ENCODE measurements at places on chromosomes 11 and 22.

DNA sequence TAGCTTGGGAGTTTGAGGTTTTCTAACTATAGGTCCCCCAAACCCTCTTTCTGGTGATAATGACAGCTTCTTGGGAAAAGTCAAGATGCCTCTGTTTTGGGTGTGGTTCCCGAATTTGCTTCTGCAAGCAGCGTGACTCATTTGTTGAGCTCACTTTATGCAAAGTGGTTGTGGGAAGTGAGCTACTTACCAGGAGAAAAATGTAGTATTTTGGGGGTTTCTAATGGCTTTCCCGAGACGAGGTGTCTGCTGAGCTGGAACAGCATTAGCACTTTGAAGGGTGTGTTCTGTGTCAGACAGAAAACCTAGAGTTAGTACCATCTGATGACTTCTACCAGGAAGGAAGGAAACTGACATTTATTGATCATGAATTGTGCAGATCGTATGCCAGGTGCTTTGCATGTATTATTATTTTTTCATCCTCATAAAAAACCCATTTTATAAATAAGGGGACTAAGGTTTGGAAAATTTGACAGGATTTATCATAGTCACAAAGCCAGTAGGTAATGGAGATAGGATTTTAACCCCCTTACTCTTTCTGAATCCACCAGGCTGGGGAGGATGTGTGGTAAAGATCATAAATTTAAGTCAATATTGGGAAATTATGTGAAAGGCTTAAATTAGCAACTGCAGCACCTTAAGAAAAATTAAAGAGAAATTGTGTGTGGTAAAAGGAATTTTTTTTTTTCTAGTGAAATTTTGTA lies 108.8 kb upstream of the CD44 start:
- DNase-seq = no peak

GRCh38 chr11:134614141-134614540 lies 202.1 kb upstream of the B3GAT1 start:
- DNase-seq = no peak

GRCh38 chr22:38104084-38104483 lies 6.4 kb downstream of the BAIAP2L2 start:
- DNase-seq = no peak

DNA sequence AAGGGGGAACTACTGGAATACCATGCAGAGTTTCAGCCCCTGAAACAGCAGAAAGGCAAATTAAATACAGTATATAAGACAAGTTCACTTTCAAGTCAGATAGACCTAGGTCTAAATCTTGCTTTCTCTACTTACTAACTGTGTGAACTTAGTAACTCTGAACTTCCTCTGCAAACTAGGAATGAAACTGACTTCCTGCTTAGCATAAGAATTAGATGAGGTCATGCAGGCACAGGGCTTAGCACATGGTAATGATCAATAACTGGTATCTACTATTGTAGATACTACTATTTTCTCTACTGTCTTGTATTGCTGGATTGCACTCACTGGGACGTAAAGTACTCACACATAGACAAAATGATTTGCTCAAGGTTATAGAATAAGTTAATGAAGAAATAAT lies 51.5 kb upstream of the MTNR1B start:
- no peak for DNase-seq

- DNase-seq = no peak
These were observed 78.8 kb downstream of the LINC01488 start for GRCh38 chr11:69560141-69560790.

DNA sequence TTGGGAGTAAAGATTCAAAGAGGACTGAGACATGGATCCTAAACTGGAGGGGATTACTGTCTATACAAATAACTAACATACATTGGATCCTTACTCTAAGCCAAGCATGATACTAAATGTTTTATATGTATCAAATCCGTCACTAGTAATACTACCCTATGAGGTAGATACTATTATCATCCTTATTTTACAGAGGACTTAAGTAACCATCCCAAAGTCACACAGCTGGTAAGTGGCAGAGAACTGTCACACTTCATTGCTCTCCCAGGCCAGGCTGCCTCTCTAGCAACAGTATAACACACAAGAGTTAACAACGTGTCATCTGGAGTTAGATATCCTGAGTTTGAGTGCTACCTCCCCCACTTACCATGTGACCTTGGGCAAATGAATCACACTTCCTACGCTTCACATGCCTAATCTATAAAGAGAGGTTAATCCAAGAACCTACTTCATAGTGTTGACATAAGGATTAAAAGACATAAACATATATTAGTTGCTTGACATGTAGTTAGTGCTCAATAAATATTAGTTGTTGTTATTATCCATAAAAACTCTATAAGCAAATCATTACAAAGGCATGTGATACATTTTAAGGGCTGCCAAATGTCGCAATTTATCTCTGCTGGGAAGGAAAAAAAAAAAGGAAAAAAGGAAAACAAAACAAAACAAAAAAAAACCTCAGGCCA lies 33.8 kb upstream of the SPON1 start:
- DNase-seq = peak; percentile 14

DNA sequence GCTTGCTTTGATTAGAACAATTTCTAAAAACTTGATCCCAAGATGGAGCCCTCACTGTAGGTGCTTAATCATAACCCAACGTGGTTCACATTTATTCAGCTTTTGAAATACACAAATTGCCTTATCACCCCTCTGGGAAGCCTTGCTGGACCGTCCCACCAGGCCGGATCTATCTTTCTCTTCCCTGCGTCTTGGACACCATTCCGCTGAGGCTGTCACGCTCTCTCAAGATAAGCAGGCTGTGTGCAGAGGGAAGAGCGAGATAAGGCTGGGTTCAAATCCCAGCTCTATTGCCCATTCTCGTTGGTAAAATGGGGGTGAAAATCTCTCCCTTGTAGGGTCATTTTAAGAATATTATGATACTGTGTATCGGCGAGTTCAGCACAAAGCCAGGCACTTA lies 20.5 kb upstream of the TP53I11 start:
- DNase-seq = no peak

GRCh38 chr11:20042045-20042639 lies 118.1 kb downstream of the DBX1 start:
- DNase-seq = no peak

DNA sequence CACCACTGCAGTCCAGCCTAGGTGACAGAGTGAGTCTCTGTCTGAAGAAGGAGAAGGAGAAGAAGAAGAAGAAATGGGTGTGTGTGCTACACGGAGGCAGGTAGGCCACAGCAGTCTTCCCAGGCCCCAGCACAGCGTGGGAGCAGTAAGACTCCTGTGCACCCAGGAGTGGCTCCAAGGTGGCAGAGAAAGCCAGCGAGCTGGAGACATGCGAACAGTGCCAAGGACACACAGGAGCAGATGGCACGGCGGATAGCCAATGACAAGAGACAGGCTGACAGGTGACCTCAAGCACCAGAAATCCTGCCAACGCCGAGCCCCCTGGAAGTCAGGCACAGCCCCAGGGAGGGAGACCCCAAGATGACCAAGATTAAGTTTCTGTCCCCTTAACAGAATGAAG lies 9.0 kb upstream of the SCGB1A1 start:
- DNase-seq = no peak

- no peak for DNase-seq
These were observed 70.3 kb downstream of the RBFOX2 start for GRCh38 chr22:35958334-35958733.

DNA sequence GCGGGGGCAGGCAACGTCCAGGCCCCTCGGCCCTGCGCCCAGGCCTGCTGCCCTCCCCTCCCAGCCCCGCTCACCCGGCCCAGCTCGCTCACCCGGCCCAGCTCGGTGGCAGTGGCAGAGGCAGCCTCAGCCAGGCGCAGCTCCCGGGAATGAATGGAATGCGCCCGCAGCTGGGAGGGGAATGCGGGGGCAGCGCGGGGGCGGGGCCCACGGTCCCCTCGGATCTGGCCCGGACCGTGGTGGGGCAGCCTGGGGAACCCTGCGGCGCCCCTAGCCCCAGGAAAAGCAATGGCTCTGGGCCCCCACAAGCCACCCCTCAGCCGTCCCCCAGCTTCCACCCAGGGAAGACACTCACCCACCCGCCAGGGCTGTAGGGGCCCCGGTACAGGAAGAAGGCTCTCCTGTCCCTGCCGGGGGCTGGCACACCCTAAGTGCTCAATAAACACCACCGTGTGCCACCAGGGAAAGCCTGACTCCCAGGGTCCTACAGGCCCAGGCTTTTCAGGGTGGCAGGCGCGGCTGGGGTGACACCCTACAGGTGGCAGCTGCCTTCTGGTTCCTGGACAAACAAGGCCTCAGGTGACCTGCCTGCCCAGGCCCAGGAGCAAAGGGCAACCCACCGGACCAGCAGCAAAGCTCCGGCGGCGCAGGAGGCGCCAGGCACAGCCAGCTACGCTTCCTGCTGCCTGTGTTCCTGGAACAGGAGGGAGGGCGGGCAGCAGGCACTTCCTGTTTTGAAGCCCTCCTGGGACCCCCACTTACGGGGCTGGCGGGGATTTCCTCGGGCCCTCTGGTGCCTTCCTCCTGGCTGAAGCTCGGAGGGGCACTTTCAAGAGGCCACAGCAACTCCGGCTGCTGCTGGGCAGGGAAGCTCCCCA lies 13.8 kb downstream of the PLXNB2 start:
- DNase-seq = no peak

DNA sequence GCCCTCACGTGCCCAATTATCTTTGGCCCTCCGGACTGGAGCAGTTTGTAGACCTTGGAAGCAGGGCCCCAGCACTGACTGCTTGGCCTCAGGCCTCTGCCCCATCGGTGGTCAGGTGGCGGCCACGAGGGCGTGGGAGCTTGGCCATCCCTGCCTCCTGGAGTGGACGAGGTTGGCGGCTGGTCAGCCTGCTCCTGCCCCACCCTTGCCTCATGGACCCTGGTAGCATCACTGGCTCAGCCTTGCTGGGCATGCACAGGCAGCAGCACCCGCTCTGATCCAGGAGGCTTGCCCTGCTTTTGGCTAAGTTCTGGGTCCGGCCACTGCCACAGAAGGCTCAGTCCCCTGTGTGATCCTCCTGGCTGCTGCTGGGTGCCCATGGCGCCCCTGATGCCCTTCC lies 4.1 kb downstream of the KRTAP5-3 start:
- no peak for DNase-seq

- DNase-seq = no peak
These were observed 5.7 kb upstream of the MUC5B start for GRCh38 chr11:1217151-1217550.

- DNase-seq = no peak
These were observed 10.0 kb upstream of the OR5M1 start for GRCh38 chr11:56624661-56625110.

DNA sequence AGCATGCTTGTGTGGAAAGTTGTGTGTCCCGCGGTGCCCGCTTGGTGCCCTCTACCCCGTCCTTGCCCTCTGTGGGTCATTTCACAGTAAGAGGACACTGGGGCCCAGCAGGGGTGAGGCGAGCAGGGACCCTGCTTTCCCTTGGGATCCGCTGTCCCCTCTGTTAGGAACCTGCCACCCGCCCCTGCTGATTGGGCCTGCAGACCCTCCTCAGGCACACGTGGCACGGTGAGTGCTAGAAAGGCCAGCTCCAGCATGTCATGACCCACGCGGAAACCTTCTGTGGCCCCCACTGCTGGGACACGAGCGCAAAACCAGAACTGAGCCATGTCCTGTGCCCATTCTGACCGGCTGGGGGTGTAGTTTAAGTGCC lies 353.1 kb downstream of the TBC1D22A start:
- DNase-seq = no peak

DNA sequence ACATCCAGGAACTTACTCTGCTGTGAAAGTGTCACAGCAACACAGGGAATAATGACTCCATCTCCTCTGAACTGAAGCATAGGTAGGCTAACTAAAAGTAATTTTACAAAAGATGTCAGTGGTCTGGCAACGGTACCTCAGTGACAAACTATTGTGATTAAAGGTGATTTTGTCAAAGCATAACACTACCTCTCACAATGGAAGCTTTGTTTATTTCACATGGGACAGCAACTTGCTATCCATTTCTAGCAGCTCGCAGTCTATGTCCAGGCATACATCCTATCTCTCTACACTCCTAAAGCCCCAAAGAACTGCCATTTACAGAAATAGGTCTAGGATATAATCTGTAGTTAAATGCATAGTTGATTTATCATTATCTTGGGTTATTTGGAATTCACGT lies 163.0 kb downstream of the KIRREL3 start:
- no peak for DNase-seq

- no peak for DNase-seq
These were observed 262.3 kb downstream of the SOX6 start for GRCh38 chr11:16093889-16094653.

DNA sequence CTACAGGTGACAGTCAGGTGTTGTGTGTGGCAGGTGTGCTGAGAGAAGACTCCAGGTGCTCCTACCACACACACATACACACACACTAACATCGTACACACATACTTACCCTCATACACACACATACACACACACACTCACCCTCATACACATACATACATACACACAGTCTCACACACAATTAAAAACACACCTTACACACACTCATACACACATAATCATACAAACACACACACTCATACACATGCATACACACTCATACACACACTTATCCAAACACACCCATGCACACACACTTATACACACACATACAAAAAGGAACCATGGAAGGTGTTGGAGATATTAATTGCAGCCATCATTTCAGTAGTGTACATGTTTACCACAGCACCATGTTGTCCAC lies 4.6 kb downstream of the KRTAP5-3 start:
- no peak for DNase-seq

DNA sequence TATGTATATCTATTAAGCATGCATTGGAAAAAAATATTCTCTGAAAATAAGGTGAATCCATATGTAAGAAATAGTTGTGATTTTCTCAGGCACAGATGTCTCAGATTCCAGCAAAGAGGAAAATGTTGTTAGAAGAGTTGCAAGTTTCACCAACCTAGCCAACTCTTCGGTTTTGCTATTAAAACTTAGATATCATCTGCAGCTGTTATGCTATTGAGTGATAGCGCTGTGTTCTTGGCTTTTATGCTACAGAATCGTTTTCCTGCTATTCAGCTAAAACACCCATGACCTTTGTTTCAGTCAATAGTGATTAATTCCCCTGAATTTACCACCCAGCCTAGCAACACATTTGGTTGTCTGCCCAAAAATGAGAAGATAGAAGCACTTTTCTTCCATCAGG lies 795.6 kb upstream of the ANO3 start:
- no peak for DNase-seq

GRCh38 chr22:42383851-42384417 lies 48.3 kb downstream of the NFAM1 start:
- no peak for DNase-seq

DNA sequence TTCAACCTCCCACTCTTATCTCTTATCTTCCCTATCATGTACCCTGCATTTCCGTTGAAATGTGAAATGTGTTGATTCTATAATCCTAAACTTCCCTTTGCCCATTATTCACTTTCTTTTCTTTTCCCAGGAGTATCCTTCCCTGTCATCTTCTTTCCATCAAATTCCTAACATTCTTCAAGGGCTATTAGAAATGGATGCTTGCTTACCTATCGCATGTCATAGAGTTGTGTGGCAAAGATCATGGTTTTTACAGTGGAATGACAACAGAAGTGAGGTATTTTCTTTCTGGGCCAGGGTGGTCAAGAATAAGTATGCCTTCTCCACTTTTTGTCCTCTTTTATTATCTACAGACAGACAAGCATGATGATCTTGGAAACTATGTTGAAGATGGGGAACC lies 124.4 kb upstream of the SLC5A12 start:
- DNase-seq = no peak

All from bone marrow (tissue), 2 donors.